Hypothalamus (tissue), 51 donors: ENCODE measurements at places on chromosomes 2 and 18.

DNA sequence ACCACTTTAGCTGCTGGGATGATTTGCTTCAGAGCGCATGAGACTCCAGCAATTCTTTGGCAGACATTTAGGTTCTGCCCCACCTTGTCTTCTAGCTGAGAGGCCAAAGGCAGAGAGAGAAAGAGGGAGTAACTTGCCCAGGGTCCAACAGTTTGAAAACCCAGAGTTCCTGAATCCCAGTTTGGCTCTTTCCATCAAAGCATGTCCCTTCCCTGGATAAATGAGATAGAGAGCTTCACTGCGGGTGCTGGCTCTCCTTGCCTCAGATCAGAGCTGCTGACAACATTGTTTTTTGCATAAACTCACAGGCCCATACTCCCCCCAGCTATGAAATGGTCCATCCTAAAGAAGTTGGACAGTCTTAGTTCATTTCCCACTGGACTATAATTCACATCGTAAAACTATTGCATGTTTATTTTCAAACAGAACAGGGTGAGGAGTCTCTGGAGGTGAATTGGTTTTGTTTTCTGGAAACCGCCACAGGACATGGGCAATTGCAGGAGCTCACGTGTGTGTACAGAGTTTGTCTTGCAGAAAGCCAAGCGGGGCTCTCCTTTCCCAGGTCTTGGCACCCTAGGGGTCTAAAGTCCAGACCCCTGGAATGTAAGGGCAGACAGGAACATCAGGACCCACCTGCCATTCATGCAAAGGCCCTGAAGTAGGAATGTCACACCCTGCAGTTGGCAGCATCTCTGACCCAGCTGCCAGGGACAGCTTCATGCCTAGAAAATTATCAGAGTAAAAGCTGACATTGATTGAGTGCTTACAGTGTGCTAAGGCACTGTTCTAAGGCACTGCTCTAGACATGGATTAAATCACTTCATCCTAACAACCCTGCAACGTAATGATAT lies 25.0 kb upstream of the SLC14A2 start:
- no peak for DNase-seq

DNA sequence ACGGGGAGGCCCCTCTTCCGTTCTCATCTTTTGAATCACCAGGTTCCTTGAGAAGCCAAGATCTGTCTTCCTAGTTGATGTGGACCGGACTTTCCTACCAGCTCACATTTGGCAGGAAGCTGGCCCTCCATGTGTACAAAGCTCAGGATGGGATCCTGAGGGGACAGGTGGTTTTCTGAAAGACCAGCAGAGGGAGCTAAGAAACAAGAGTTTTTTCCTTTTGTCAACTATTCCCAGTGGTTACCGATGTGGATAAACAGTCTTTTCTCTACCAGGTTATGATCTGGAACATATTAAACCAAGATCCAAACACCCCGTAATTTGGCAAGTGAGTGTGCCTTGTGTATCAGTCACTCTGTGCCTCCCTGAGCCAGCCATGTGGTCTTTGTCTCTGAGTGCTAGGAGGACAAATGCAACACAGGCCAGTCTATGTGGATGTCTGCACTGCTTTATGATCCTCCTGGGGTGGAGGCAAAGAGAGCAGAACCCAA lies 25.1 kb upstream of the ARHGAP25 start:
- no peak for DNase-seq

DNA sequence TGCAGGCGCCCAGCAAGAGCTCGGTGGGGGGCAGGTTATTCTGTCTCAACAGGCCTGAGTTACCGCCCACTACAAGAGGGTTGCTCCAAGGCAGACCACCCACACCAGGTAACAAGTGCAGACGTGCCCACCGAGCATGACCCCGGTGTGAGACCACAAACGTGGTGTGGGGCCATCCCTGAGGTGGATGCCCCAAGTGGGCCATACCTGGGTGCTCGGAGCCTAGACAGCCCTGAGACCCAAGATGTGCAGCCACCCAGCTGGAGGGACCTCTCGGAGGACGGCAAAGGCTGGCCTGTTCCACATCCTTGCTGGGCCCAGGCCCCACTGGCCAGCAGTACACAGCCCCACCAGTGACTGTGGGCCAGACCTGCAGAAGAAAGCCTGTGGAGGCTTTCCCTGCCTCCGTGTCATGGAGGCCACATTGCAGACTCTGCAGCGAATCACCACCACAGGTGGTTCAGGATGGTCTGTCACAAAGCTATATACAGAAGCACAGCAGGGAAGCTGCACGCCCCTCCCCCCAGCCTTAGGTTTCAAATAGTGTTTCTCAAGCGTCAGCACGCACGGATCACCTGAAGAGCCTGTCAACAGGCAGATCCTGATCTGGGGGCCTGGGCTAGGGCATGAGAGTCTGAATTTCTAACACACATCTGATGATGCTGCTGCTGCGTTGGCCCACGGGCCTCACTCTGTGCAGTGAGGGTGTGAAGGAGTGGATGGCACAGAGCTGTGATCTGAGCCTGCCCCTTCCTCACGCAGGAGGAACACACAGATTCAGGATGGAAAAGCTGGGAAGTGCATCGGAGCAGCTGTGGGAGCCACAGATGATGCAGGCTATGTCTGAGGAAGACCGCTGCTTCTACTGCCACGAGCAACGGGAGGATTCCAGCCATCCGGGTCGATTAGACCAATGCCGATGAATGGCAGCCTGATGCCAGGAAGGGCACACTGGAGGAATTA lies 96.8 kb downstream of the UXS1 start:
- no peak for DNase-seq

DNA sequence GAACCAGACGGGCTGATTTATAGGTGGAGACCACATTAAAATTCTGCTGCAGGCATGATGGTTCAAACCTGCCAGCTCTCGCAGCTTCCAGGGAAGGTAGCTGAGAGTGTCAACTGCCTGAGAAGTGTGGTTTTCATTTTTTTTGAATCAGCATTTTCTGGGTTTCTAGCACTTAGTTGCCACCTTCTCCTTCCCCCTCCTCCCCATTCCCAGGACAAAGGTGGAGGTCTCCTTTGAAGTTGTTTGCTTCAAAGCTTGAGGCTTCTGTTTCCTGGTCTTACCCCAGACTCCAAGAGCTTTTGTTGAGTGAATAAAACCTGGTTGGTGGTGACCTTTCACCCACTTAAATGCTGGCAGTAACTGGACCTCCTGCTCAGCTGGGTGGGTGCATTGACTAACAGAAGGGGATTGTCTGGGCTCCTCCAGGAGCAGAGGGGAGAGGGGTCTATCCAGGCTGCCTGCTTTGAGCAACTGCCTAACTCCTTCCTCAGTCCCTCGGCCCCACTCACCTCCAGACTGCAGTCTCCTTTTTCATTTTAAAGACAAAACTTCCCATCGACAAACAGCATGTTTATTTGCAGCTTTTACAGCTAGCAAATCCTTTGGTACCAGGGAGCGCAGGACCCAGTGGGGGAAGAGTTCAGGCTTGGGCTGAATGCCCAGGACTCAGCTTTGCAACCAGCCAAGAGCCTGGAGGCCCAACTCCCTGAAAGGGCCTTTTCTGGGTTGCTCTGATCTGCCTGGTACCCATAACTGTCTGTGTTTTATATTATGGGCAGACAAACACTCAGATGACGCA lies 3.5 kb downstream of the RHOB start:
- peak; percentile 77 for DNase-seq

DNA sequence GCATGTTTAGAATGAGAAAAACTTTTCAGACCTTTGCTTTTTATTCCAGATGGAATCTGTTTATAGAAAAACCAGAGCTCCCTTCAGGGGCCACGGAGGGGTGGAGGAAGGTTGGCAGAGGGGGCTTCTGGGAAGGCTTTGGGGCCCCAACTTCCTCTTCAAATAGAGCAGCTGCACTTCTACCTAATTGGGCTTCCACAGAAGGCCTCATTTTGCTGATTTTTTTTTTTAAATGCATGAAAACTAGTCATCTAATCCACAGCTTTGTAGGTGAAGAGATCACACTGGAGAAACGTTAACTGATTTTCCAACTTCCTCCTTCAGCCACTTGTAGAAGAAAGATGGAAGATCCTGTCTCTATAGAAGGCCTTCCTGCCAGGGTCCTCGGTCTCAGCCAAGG lies 181.8 kb downstream of the BCL11A start:
- DNase-seq = no peak

DNA sequence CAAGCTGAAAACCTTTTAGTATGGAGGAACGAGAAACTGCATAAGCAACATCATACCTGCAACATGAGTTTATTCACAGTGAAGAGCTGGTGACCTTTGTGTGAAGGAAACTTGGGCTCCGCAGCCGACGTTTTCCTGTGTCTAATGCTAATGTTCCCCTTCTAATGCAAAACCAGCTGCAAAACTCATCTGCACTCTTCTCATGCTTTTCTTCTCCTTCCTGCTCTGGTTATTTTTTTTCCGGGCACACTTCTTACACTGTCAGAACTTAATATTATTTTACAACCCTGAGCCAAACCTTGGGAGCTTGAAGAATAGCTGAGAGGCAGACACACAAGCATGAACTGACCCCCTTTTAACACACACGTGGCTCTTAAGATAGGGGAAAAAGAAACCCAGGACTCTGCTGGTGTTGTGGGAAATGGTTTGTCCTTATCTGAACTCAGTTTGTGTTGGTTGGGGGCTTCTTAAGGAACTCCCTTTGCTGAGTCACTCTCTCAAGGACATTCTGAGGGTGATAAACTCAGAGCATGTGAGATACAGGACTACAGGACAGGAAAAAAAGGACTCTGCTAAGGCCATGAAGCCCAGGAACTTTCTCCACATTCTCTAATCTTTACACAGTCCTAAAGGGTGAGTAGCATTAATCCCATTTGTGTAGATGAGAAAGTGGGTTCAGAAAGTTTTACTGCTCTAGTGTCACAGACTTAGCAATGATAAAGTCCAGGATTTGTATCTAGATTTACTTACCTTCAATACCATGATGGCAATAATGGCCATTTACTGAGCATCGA lies 439.3 kb upstream of the TRIB2 start:
- no peak for DNase-seq

GRCh38 chr2:45862843-45863242 lies 211.4 kb downstream of the PRKCE start:
- no peak for DNase-seq

- DNase-seq = no peak
Observed at GRCh38 chr2:105723431-105723830, 21.3 kb upstream of the NCK2 start.

- no peak for DNase-seq
Observed at GRCh38 chr2:147165697-147166382, 679.0 kb upstream of the ACVR2A start.

DNA sequence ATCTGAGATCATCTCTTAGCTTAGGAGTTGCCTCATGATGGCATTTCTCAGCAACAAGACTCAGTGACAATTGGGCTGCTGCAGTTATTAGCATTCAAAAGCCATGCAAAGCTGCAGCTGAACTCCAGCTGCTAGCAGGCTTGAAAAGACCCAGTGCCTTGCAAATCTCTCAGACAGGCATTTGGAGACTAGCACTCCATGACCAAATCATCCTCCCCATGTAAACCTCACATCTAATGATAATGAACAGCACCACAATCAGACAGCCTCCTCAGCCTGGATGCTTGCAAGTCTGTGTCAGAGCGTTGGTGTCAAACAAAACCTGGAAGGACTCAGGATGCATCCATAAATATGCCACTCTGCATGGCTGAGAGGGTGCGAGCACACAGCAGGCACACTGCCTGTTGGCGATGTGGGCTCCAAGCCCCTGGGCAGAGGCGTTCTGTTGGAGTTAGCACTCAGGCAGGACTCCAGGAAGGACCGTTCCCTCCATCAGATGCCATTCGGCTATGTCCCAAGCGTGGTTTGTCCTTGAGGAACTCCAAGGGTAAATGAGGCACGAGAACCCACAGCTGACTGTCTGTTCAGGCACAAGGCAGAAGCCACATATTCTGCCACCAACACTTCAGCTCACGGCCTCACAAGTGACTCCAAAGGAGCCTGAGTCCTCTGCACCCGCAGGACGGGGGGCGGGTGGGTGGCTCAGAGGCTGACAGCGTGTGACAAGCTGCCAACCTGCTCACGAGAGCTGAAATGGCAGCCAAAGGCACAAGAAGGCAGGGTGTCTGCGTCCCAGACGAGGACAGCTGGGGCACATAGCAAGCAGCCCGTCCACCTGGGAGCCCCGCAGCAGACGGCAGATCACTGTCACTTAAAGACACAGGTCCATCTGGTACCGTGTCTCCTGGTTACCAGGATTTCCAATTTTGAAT lies 183.8 kb downstream of the MYT1L start:
- DNase-seq = no peak

DNA sequence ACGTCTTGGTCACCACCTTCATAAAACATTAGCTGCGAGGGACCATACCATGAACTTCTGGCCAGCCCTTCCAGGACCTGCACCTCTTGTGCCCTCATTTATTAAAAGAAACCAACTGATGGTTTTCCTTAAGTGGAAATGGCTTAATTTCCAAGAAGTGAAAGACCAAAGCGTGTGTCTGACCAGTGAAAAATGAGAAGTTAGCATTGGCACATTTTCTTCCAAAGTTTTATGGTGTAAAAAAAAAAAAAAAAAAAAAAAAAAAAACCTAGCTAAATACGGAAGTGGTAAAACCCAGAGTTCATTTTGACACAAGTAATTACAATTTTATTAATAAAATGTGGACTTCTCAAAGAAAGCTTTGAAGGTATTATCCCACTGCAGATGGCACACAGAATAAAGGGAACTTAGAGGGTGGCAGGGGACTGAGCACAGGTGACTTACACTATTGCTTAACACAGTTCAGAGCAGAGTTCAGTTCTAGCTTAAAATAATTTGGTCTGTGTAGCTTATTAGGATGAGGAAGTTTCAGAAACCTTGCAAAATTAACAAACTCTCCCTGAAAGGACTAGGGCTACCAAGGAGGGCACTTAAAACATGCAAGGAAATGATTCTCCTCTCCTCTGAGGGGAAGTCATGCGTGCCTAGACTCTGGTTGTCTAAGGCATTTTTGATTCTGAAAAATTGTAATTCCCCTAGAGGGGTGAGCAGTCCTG lies 42.2 kb upstream of the EPG5 start:
- no peak for DNase-seq

DNA sequence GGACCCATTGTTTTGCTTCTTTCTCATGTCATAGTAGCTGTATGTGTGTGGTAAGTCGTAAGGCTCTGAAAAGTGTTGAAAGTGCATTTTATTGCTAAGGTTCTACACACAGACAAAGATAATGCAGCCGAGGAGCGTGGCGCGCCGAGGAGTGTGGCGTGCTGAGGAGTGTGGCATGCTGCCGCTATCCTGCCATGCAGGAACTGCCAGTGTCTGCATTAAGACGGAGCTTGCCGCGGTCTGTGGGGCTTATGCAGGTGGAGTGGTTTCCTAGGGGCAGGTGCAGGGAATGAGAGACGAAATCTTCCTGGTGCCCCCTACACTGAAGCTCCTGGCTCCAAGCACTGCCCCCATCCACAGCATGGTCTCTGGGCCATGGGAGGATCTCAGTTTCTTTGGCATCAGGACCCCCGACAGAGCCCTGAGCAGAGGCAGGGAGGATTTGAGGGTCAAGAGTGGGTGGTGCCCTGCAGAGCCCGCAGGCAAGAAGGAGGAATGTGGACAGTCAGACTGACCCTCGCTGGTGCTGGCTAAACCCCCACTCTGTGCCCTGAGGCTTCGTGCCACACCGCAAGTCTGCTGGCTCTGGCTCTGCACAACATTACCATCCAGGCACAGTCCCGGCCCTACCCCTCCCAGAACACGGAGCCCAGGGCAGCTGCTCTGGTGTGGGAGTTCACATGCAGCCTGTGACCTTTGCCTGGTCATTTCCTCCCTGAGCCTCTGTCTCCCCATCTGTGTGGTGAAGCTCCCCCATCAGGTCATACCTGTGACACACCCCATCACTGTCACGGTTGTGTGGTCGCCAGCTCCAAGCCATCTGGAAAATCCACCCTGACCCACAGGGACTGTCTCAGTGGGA lies 3.2 kb downstream of the SNED1 start:
- DNase-seq = no peak

GRCh38 chr2:190625691-190626090 lies 23.2 kb upstream of the NAB1 start:
- no peak for DNase-seq
